Fibroblast of gingiva (primary cell): ENCODE measurements at places on chromosomes 7 and 10.

DNA sequence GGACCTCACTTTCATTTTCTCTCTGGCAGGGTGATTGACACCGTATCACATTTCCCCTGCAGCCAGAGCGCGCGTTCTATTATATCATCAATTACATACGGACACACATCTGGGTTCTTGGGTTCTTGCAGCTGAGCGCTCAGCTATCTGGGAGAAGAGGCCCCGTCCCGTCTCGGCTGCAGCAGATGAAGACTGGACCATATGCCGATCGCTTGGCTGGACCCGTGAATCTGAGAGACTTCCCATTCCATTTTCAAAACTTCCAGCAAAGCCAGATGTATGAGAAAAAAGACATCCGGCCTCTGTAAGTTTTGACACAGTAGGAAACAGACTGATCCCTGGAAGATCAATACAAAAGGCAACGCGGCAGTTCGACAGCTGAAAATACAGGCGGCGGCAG, 99.8 kb downstream of the JCAD start:
- DNase-seq: no peak

- DNase-seq: no peak
Measured at GRCh38 chr10:4587466-4587865, 238.5 kb upstream of the AKR1E2 start.

- no peak for DNase-seq
Measured at GRCh38 chr10:70930263-70931000, 42.1 kb upstream of the PCBD1 start.

DNA sequence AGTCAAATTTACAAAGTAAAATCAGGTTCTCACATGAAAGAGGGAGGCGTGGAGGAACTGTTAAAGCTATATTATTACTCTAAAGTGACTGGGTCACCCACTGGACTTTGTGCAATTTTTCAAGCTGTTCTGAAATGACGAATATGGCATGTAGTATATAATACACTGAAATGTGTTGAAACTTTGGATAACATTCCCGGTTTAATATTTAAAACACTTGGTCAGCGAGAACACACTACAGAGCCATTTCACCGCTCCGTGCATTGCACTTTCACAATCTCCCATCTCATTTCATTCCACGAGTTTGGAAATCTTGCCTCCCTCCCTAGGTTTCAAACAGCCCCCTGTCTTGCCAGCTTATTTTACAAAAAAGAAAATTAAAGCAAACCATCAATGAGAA, 337.9 kb downstream of the WDR11 start:
- DNase-seq: no peak

DNA sequence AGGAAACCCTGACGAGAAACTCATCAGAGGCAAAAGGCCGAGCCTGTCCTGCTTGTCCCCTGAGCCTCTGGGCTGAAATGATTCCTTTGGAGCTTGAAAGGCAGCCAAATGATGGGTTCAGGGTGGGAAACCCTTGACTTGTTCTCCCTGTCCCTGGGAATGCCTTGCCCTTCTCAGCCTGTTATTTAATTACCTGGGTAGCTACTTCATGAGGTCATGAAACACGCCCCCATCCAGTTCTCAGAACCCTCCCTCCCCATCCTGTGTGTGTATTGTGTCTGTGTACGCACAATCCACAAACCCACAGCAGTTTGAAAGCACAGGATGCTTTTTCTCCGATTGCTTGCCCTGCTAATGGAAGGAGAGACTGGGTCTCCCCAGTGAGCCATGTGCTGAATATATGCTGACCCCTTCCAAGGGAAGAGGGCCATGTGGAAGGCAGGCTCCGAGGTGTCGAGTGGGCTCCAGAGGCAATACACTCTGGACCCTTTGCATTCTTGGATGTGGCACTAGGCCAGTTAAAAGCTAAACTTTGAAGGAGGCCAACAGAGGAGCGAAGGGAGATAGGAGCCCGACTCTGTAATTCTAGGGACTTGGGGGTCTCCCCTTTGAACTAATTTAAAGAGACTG, 10.6 kb downstream of the DUSP5 start:
- no peak for DNase-seq

DNA sequence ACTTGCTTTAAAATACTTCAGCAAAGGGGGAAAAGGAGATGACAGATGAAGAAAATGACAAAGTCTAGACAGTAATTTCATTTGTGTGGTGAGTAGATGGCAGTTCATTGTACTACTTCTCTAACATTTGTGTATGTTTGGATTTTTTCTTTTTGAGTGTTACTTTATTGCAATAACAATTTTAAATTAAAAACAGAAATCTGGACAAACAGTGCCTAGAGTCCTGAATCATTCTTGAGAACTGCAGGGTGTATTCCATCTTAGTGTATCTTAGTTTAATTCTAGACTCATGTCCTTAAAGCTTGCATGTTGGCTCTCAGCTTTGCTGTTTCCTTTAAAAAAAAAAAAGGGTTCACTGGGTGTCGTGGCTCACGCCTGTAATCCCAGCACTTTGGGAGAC, 31.1 kb downstream of the HOXA1 start:
- DNase-seq: peak; percentile 6
